ENCODE measurements at places on chromosomes 16 and 17.

- DNase-seq, result peak; percentile 17
Measured at GRCh38 chr17:61904094-61904710, 23.6 kb downstream of the INTS2 start.

GRCh38 chr16:2468233-2468724 is 2.8 kb upstream of the NTN3 start:
- DNase-seq, result no peak

- no peak for DNase-seq
Measured at GRCh38 chr16:88804552-88805339, 1.2 kb downstream of the CDT1 start.

- DNase-seq, result peak; percentile 47
Measured at GRCh38 chr17:76271669-76272540, 6.8 kb downstream of the UBALD2 start.

- no peak for DNase-seq
Measured at GRCh38 chr16:1985466-1986150, 1.6 kb downstream of the GFER start.

DNA sequence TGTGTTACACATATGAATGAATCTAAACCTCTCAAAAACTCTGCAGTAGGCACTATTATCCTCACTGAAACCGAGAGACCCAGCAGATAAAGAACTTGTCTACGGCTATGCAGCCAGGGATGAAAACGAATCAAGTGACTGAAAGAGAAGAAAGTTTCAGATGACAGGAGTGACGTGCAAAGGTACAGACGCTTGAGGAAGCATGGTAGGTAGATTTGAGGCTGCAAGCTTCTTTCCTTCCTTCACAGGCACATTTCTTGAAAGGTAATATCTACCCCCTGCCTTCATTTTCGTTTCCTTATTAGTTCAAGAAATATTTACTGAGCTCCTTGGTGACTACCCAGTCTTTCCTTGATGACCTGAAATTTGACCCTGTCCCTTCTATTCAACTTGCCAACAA is 211.5 kb upstream of the AXIN2 start:
- DNase-seq, result no peak

GRCh38 chr16:30948667-30949649 is at the start of gene ORAI3:
Gene ORAI3 (plus strand): TSS chr16:30949068. CDS start chr16:30949290, 222 bp downstream.
- DNase-seq, result peak; percentile 45

GRCh38 chr16:50071075-50071671 is 5.4 kb downstream of the HEATR3 start:
- DNase-seq, result no peak

GRCh38 chr16:1244881-1245280 is 4.4 kb downstream of the TPSAB1 start:
- no peak for DNase-seq

- no peak for DNase-seq
Measured at GRCh38 chr16:82735186-82735585, 108.4 kb downstream of the CDH13 start.

DNA sequence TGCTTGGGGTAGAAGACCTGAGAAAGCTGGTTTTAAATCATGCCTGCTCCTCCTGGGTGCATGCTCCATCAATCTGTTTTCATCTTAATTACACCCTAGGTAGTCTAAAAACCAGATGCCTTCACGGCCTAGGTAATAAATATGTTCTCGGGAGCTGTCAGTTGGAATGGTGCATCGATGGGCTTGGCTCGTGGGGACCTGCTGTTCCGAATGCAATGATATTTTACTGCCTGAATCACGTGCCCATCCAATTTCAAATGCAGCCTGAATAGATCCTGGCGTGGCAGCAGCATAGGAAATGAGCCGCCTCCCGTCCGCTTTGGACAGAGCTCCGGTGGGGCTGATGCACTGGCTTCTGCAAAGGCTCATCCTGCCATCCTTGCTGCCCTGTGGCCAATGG is 18.8 kb upstream of the FAAP100 start:
- no peak for DNase-seq

- DNase-seq, result no peak
Measured at GRCh38 chr17:14098246-14098645, 28.9 kb downstream of the COX10 start.

DNA sequence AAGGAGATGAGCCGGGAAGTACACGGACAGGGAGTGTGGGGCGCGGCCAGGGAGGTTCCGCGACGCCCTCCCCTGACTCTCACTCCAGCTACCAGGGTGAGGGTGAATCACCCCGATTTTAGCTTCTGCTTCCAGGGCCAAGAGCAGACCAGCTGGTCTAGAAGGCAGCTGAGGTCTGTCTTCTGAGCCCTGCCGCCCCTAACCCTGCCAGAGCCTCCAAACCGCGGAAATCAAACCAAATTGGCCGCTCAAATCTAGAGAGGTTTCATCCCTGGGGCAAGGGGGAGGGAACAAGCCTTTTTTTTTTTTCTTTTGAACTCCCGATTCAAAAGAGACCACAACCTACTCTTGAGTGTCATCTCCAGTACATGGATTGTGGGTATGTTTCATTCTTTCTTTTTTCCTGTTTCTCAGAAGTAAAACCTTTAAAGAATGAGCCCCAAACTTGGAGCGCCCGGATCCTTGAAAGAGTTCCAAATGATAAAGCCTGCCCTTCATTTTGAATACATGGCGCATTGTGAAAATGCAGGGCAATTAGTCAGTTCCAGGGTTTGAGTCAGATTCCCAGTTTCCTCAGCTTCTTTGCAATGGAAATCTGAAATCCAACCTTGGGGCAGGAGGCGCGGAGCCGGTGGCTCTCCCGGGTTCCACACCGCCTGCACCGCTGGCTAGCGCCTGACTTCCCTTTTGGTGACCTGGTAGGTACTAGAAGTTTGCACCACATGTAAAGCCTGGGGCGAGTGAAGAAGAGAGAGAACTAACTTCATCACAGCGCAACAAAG is 16.5 kb upstream of the ZFHX3 start:
- DNase-seq, result no peak

DNA sequence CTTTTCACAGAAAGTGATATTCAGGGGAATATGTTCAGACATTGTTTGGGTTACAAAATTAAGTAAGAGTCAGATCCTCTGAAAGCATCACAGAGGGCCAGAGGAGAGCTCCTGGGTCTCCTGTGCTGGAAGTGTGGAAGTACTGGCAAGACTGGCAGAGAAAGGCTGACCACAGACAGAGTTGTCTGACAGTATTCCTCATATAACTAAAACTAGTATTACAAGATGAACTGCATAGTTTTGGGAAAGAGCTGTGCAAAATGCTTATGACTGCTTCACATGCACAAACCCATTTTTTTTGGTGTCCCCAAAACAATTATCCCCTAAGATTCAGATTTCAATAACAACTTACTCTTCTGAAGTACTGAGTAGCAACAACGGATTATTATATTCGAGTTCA is 35.2 kb downstream of the N4BP1 start:
- DNase-seq, result no peak

GRCh38 chr16:46774743-46775177 is 26.6 kb upstream of the MYLK3 start:
- no peak for DNase-seq

GRCh38 chr17:30475206-30475605 is 2.0 kb upstream of the GOSR1 start:
- no peak for DNase-seq

DNA sequence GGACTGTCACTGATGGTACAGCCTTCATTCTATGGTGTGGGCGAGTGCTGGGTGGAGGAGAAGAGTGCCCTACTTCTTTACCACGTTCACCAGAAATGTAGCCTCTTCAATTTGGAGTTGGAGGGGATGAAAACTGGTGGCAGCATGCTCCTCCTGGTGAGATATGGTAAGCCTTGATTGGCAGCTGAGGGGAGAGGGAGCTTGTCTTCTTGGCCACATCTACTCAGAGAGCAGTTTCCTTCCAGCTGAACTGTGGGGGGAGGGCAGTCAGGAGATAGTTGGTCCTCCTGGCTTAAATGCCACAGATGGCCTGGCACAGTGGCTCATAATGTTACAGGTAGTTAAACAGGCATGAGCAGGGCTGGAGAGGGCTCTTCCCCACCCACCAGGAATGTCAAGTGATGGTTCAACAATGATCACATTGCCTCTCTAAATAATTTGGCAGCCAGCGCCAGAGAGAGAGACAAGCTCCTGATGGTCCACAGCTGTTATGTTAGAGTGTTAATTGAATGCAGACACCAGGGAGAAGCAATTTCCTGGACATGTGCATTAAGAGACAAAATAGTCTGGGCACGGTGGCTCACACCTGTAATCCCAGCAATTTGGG is 9.0 kb upstream of the MAPK3 start:
- peak; percentile 10 for DNase-seq
